ENCODE measurements at places on chromosomes 7 and 10.

DNA sequence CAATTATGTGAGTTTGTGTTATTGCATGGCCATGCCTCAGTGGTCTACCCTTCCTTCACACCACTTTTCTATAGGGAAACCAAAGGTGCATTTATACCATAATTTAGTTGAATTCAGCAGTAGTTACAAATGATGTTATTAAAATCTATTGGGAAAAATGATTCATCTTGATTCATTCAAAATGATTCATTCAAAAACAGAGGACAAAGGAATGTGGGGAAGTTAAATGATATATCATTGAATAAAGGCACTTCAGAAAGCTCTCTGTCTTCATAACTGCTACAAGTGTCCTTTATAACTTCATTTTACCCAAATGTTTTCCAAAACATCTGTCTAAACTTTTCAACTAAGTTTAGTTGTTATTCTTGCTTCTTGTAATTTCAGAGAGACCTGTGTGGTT, 722.9 kb downstream of the GRM8 start:
- DNase-seq, result peak; percentile 29

DNA sequence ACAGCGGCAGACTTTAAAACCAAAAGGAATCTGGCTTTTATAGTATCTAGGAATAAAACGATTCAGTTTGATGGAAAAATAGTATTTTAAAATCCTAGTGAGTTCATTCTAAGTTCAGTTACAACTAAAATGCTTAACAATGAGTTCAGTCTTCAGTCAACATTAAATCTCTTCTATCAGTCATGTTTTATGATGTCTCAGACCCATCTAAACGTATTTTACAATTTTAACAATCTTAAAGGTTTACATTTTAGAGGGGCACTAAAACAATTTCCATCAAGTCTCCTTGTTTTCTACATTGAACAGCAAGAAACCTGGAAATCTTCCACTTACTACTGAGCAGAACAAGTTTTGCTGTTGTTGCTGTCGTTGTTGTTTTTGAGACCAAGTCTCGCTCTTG, 10.0 kb downstream of the SVOPL start:
- DNase-seq, result no peak

DNA sequence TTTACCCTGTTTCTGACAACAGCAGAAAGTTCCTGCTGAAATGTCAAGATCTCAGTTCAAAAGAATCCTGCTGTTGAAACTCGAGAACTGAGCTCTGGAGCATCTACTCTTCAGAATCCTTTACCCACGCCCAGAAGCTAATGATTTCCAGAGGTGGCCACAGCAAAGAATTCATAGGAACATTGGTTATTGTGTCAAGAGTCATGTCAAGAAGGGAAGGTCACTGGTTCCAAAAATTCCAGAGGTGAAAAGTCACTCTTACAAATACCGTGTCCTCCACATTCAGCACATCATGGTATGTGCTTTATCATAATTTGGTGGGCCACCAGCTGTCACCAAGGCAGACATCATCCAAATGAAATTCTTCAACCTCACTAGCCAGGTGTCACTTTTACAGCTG, 394.4 kb upstream of the NPVF start:
- no peak for DNase-seq

GRCh38 chr10:88793712-88794299, 8.7 kb upstream of the LIPM start:
- peak; percentile 67 for DNase-seq

- no peak for DNase-seq
Observed at GRCh38 chr10:113132591-113133121, 182.6 kb downstream of the TCF7L2 start.
